Activated B cell treated with CpG ODN at 0.5 μM for 24 hours (primary cell): ENCODE measurements at places on chromosomes 12 and 14. TPM values are rescaled to one million over a fixed set of nuclear protein-coding genes. Genes with fewer than 3 reads are reported as not detected.

Gene SERPINA3
- total RNA-seq = not detected in 2 replicates

Gene NFATC4
- total RNA-seq = 9.4 and 11.2 TPM in 2 replicates

Gene SMIM41
- total RNA-seq = 0.24 TPM in 1 of 2 replicates, not detected in the other

Gene AHSA1
- 169 and 175 TPM in 2 replicates for total RNA-seq

Gene SOCS4
- total RNA-seq = 29.2 and 30.3 TPM in 2 replicates

Gene MYH7
- total RNA-seq = not detected in 2 replicates

DNA sequence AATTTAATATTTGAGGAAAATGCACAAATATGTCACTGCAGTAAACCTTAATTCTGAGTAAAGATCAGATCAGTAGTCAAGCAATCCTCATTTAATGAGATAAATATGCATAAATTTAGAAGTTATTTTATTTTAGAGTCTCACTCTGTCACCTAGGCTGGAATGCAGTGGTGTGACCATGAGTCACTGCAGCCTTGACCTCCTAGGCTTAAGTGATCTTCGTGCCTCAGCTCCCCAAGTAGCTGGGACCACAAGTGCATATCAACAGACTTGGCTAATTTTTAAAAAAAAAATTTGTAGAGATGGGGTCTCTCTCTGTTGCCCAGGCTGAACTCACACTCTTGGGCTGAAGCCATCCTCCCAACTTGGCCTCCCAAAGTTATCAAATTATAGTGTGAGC lies 41.3 kb downstream of the LMO3 start:
- H3K4me3 ChIP-seq = no peak overlapping the region
- H3K27me3 ChIP-seq = no peaks in the 10 kb centered on the region
- DNase-seq = no peak

GRCh38 chr12:43105426-43105981 lies 446.5 kb downstream of the ADAMTS20 start:
- H3K36me3 ChIP-seq = no peaks in the 10 kb centered on the region
- peaks cover 5% of the 10 kb centered on the region for H3K27me3 ChIP-seq
- H3K4me3 ChIP-seq = no peak overlapping the region
- H3K4me1 ChIP-seq = no peaks in the 10 kb centered on the region
- DNase-seq = no peak

- no peak overlapping the region for H3K4me3 ChIP-seq
- no peaks in the 10 kb centered on the region for H3K27me3 ChIP-seq
- no peak overlapping the region for H3K27ac ChIP-seq
- no peaks in the 10 kb centered on the region for H3K4me1 ChIP-seq
- no peaks in the 10 kb centered on the region for H3K36me3 ChIP-seq
Observed at GRCh38 chr14:33309106-33309505, 370.4 kb downstream of the NPAS3 start.

- no peaks in the 10 kb centered on the region for H3K27me3 ChIP-seq
- H3K27ac ChIP-seq = no peak overlapping the region
- DNase-seq = no peak
- H3K36me3 ChIP-seq = no peaks in the 10 kb centered on the region
- H3K4me1 ChIP-seq = peaks cover 5% of the 10 kb centered on the region
Observed at GRCh38 chr14:32900547-32900946, 38.1 kb upstream of the NPAS3 start.

GRCh38 chr14:105294142-105294597 lies 6.6 kb downstream of the BRF1 start:
- H3K4me3 ChIP-seq = peak overlapping the region; percentile 48
- H3K36me3 ChIP-seq = no peaks in the 10 kb centered on the region
- DNase-seq = peak; percentile 46
- peaks cover 50% of the 10 kb centered on the region for H3K4me1 ChIP-seq

- peaks cover 35% of the 10 kb centered on the region for H3K4me1 ChIP-seq
- H3K4me3 ChIP-seq = no peak overlapping the region
- H3K27me3 ChIP-seq = peaks cover 5% of the 10 kb centered on the region
- no peak for DNase-seq
- no peak overlapping the region for H3K27ac ChIP-seq
Observed at GRCh38 chr12:4112290-4112689, 161.3 kb upstream of the CCND2 start.

DNA sequence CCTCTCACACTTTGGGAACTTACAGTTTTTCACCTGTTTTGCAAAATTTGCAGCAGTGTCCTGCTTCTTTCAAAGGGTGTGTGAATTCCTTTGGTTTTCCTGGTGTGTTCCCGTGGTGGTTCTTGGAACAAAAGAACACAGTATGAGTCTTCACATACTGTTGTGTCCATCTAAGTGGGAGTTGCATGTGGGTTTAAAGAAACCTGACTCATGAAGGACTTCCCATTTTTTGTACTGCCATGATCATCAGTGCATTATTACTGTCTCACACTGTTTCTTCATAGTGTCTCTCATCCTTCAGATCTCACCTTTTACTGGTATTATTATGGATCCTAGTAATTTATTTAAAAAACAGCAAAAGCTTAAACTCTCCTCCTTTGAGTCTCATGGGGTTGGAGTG lies 3.8 kb upstream of the GZMH start:
- no peak overlapping the region for H3K4me3 ChIP-seq
- H3K36me3 ChIP-seq = no peaks in the 10 kb centered on the region
- H3K27me3 ChIP-seq = peaks cover 2% of the 10 kb centered on the region
- no peak for DNase-seq

GRCh38 chr12:79737875-79738718 lies 47.3 kb upstream of the PAWR start:
- no peak overlapping the region for H3K4me3 ChIP-seq
- no peak for DNase-seq
- no peak overlapping the region for H3K27ac ChIP-seq
- H3K4me1 ChIP-seq = no peaks in the 10 kb centered on the region
- H3K36me3 ChIP-seq = no peaks in the 10 kb centered on the region
- peaks cover 5% of the 10 kb centered on the region for H3K27me3 ChIP-seq

GRCh38 chr12:116201359-116201758 lies 76.1 kb downstream of the MED13L start:
- peaks cover 15% of the 10 kb centered on the region for H3K36me3 ChIP-seq
- H3K27me3 ChIP-seq = no peaks in the 10 kb centered on the region
- H3K4me3 ChIP-seq = no peak overlapping the region
- H3K27ac ChIP-seq = no peak overlapping the region
- H3K4me1 ChIP-seq = peaks cover 49% of the 10 kb centered on the region

- no peaks in the 10 kb centered on the region for H3K36me3 ChIP-seq
- no peak for DNase-seq
- H3K4me3 ChIP-seq = no peak overlapping the region
- no peaks in the 10 kb centered on the region for H3K4me1 ChIP-seq
- H3K27ac ChIP-seq = no peak overlapping the region
Observed at GRCh38 chr12:109764123-109764522, 50.5 kb downstream of the FAM222A start.

DNA sequence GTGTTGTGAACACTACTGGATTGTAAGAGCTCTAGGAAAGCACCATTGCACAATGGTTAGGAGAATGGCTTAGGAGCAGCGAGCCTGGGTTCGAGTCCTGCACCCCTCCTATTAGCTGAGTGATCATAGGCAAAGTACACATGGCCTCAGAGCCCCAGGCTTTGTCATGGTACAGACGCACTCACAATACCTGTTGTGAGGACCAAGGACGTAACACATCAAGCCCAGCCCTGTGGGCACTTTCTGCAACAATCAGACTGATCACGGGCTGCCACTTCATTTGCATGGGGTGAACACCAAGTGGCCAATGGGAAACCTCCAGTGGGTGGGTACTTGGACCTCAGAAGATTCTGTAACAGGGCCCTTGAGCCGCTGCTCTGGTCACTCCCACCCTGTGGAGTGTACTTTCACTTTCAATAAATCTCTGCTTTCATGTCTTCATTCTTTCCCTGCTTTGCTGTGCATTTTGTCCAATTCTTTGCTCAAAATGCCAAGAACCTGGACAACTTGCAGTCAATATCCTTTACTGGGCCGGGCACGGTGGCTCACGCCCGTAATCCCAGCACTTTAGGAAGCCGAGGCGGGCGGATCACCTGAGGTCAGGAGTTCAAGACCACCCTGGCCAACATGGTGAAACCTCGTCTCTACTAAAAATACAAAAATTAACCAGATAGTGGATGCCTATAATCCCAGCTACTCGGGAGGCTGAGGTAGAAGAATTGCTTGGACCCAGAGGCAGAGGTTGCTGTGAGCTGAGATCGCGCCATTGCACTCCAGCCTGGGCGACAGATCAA lies 28.2 kb downstream of the GLRX5 start:
- no peaks in the 10 kb centered on the region for H3K36me3 ChIP-seq
- peaks cover 9% of the 10 kb centered on the region for H3K4me1 ChIP-seq
- no peak overlapping the region for H3K27ac ChIP-seq
- DNase-seq = no peak
- H3K27me3 ChIP-seq = peaks cover 19% of the 10 kb centered on the region

GRCh38 chr14:61653507-61653906 lies 41.8 kb upstream of the HIF1A start:
- H3K4me1 ChIP-seq = peaks cover 28% of the 10 kb centered on the region
- no peaks in the 10 kb centered on the region for H3K36me3 ChIP-seq
- no peak overlapping the region for H3K27ac ChIP-seq
- no peak for DNase-seq

- no peaks in the 10 kb centered on the region for H3K4me1 ChIP-seq
- H3K4me3 ChIP-seq = no peak overlapping the region
- H3K27ac ChIP-seq = no peak overlapping the region
- H3K36me3 ChIP-seq = no peaks in the 10 kb centered on the region
- peak; percentile 41 for DNase-seq
Observed at GRCh38 chr12:6062757-6063735, 61.4 kb downstream of the VWF start.

GRCh38 chr14:100525615-100526014 lies 61.6 kb downstream of the BEGAIN start:
- H3K36me3 ChIP-seq = peaks cover 5% of the 10 kb centered on the region
- H3K27me3 ChIP-seq = no peaks in the 10 kb centered on the region
- no peak overlapping the region for H3K4me3 ChIP-seq
- DNase-seq = no peak
- no peak overlapping the region for H3K27ac ChIP-seq

GRCh38 chr12:90842477-90842876 lies 112.5 kb downstream of the CCER1 start:
- no peak overlapping the region for H3K4me3 ChIP-seq
- H3K27ac ChIP-seq = no peak overlapping the region
- no peaks in the 10 kb centered on the region for H3K4me1 ChIP-seq
- no peaks in the 10 kb centered on the region for H3K36me3 ChIP-seq
- no peak for DNase-seq

DNA sequence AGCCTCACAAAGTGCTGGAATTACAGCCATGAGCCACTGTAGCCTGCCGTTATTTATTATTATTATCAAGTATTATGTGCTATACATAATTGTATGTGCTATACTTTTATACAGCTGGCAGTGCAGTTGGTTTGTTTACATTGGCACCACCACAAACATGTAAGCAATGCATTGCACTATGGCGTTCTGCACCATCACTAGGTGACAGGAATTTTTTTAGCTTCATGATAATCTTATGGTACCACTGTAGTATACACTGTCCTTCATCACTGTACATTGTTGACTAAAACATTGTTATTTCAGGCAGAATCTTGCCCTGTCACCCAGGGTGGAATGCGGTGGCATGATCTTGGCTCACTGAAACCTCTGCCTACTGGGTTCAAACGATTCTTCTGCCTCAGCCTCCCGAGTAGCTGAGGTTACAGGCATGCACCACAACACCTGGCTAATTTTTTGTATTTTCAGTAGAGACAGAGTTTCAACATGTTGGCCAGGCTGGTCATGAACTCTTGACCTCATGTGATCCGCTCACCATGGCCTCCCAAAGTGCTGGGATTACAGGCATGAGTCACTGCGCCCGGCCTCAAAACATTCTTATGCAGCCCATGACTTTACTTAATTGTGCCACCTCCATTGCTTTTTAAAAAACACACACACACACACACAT lies 17.1 kb downstream of the MRPL42 start:
- H3K4me1 ChIP-seq = no peaks in the 10 kb centered on the region
- DNase-seq = no peak
- peaks cover 44% of the 10 kb centered on the region for H3K36me3 ChIP-seq
- H3K4me3 ChIP-seq = no peak overlapping the region
- no peak overlapping the region for H3K27ac ChIP-seq

- no peaks in the 10 kb centered on the region for H3K36me3 ChIP-seq
- H3K27ac ChIP-seq = no peak overlapping the region
- DNase-seq = no peak
Observed at GRCh38 chr12:256958-257357, 5.7 kb downstream of the SLC6A13 start.

GRCh38 chr12:59429766-59430165 lies 166.1 kb upstream of the SLC16A7 start:
- H3K36me3 ChIP-seq = no peaks in the 10 kb centered on the region
- H3K4me3 ChIP-seq = no peak overlapping the region
- no peaks in the 10 kb centered on the region for H3K27me3 ChIP-seq

- no peak overlapping the region for H3K27ac ChIP-seq
- no peak for DNase-seq
- H3K4me1 ChIP-seq = no peaks in the 10 kb centered on the region
Observed at GRCh38 chr14:58104808-58105207, 47.2 kb downstream of the ARMH4 start.

DNA sequence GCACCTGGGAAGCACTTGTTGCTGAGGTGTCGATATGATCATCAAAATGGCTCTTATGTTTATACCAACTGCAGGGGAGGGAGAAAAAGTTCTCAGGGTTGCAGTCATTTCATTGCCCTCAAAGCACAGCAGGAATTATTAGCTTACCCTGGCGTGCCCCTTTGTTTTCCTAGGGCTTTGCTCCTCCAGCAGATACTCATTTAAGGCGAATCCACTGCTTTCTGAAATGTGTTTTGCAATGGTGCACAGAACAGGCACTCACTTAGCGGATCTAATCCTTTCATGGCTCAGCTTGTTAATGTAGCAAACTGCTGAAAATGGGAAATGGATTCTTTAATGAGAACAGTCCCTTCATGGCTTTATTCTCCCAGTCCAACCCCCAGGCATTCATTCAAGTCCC lies 76.7 kb downstream of the NKX2-1 start:
- H3K4me1 ChIP-seq = no peaks in the 10 kb centered on the region
- peaks cover 5% of the 10 kb centered on the region for H3K27me3 ChIP-seq
- H3K27ac ChIP-seq = no peak overlapping the region
- H3K36me3 ChIP-seq = no peaks in the 10 kb centered on the region
- no peak for DNase-seq

GRCh38 chr12:20345866-20346265 lies 22.5 kb upstream of the PDE3A start:
- H3K27me3 ChIP-seq = no peaks in the 10 kb centered on the region
- no peaks in the 10 kb centered on the region for H3K4me1 ChIP-seq
- H3K27ac ChIP-seq = no peak overlapping the region
- DNase-seq = no peak
- no peaks in the 10 kb centered on the region for H3K36me3 ChIP-seq
- H3K4me3 ChIP-seq = no peak overlapping the region

DNA sequence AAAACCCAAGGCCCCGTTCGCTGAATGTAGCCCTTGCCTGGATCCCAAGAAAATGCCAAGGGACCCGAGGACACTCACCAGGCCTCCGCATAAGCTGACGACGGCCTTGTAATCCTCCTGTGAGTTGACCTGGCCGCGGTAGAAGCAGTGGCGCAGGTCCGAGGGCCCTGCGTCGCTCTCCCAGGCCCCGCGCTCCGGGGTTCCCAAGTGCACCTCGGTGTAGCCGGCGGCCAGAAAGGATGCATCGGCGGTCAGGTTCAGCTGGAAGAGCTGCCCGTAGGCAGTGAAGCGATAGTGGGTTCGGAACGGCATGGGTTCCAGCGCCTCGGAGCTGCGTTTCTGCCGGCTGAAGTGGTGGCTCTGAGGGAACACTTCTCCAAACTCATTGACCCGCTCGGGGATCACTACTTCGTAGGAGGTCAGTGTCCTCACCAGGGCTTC lies 1.2 kb downstream of the ADAMTS20 start:
- no peak for DNase-seq
- no peaks in the 10 kb centered on the region for H3K36me3 ChIP-seq
- H3K4me3 ChIP-seq = no peak overlapping the region
- no peaks in the 10 kb centered on the region for H3K4me1 ChIP-seq
- peaks cover 19% of the 10 kb centered on the region for H3K27me3 ChIP-seq
- H3K27ac ChIP-seq = no peak overlapping the region
